ENCODE measurements at places on chromosomes 2 and 18.
A peak's percentile ranks its signal among the peaks of the same experiment; 100 is the strongest.

- no peak for DNase-seq
Observed at GRCh38 chr2:54724560-54725342, 1.3 kb downstream of the EML6 start.

DNA sequence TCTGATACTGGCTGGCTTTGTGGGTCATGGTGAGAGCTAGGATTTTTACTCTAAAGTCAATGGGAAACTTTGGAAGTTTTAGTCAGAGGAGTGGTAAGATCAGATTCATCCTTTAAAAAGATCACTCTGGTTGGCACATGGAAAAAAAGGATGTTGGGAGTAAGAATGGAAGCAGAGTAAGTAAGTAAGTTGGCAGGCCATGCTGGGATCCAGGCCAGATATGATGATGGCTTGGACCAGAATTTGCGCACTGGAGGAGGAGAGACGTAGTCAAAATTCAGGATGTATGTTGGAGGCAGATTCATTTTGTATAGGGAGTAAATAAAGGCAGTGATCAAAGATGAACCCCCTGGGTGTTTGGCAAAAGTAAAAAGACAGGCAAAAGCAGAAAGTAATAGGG is 283.3 kb upstream of the THSD7B start:
- DNase-seq = no peak

DNA sequence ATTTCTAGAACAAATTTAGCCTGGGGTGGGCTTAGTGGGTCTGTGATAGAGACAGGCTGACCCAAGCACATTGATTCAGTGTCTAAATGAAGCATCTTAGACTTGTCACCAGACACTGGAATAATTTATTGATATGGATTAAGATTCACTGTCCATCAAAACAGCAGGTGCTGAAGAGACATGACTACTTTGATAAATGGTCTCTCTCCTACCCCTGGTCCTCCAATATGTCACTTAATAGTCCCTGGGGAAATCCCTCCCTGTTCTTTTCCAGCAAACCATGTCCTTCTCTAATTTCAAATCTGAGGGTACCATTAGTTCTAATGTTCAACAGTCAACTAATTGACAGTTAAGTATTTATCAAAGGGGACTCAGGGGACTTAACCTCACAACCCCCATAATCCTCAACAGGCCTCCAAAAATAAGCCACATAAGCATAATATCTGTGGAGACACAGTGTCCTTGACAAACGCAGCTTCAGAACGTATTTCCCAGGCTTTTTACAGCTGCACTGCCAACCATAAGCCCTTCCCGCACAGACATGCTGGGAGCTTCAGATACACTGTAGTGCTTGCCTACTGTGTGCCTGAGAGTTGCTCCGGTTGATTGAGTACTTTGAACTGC is 391.0 kb downstream of the THSD7B start:
- DNase-seq = no peak

GRCh38 chr2:171160119-171160955 is at the start of gene TLK1:
Gene TLK1 (minus strand): TSS chr2:171160893. CDS start chr2:171160428, 465 bp downstream.
- peak; percentile 39 for DNase-seq

- no peak for DNase-seq
Observed at GRCh38 chr2:120683081-120683480, 52.6 kb upstream of the GLI2 start.

- DNase-seq = no peak
Observed at GRCh38 chr2:20617081-20617575, 33.8 kb downstream of the HS1BP3 start.

- no peak for DNase-seq
Observed at GRCh38 chr18:75742516-75742915, 315.0 kb upstream of the SMIM21 start.

GRCh38 chr2:8148260-8149006 is 533.4 kb upstream of the ID2 start:
- DNase-seq = no peak

DNA sequence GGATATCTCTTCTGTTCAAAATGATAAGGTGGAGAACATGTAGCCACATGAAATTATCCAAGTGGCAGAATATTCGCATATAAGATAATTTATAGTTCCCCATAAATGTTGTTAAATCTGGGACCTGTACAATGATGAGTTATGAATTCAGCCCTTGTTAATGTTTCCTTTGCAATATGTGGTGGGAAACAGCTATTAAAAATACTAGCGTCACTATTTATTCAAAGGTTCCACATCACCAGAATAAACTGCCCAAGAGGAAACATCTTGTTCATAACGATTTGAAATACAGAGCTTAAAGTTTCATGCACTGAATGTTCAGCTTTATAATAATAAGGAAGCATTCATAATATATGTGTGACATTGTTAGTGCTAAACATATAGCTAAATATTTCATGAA is 223.9 kb upstream of the TCF4 start:
- no peak for DNase-seq

GRCh38 chr2:187986390-187987105 is 305.1 kb upstream of the GULP1 start:
- DNase-seq = no peak

GRCh38 chr2:214904634-214905033 is 95.2 kb upstream of the BARD1 start:
- no peak for DNase-seq

GRCh38 chr2:85997017-85997970 is 108.4 kb downstream of the POLR1A start:
- peak; percentile 30 for DNase-seq

DNA sequence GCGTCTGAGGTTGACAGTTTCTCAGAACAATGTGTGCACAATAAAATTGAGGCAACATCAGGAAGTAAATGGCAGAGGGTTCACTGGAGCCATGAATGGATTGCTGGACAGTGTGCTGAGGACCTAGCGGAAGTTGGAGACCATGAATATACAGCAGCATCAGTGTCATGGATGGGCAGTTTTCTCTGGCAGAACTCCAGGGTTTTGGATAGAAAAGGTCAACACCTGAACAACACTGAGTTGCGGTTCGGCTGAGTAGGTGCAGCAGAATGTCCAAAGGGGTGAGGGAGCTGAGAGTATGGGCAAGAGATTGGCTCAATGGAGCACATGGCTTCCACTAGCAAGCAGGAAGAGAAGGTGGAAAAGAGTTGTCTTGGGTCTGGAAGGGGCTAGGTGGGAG is 73.7 kb downstream of the DNER start:
- DNase-seq = no peak

DNA sequence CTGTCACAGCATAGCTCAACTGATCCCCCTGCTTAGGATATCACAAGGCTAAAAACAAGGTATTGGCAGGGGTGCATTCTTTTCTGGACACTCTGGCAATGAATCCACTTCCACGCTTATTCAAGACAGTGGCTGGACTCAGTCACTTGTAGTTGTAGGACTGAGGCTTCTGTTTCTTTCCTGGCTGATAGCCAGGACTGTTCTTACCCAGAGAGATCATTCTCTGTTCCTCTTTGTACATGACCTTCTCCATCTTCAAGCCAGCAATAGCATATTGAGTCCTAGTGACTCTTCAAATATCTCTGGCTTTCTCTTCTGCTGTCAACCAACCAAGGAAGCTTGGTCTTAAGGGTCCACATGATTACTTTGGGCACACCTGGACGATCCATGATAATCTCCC is 241.3 kb downstream of the RBM43 start:
- DNase-seq = no peak

- no peak for DNase-seq
Observed at GRCh38 chr18:5439986-5440696, 103.7 kb downstream of the EPB41L3 start.

DNA sequence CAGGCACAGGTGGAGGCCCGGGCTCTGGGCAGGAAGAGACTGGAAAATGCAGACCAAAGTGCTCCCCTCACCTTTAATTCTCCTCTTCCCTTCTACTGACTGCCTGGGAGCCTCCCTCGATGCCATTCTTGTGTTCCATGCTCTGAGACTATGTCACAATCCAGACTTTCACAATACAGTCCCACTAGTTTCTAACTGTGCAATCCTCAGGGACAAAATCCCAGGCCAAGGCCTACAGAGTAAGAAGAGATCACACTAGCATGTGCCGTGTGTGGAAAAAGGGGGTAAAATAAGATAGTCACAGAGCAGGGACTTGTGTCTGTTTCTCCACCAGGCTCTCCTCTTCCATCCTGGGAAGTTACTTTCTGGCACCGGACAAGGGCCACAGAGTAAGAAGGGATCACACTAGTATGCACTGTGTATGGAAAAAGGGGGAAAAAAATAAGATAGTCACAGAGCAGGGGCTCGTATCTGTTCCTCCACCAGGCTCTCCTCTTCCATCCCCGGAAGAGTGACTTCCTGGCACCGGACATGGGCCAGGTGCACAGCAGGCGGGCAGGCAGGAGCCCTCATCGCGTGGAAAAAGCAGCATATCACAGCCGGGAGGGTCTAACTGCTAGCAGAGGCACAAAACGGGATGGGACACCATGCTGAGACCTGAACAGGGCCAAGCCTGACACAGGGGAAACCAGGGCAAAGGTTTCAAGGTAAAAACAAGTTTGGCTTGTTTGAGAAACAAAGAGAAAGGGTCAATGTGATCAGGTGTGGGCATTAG is 9.6 kb downstream of the CYB5A start:
- DNase-seq = no peak

- no peak for DNase-seq
Observed at GRCh38 chr2:66575625-66576310, 140.8 kb downstream of the MEIS1 start.

- no peak for DNase-seq
Observed at GRCh38 chr2:196435189-196435588, 204.3 kb upstream of the CCDC150 start.

DNA sequence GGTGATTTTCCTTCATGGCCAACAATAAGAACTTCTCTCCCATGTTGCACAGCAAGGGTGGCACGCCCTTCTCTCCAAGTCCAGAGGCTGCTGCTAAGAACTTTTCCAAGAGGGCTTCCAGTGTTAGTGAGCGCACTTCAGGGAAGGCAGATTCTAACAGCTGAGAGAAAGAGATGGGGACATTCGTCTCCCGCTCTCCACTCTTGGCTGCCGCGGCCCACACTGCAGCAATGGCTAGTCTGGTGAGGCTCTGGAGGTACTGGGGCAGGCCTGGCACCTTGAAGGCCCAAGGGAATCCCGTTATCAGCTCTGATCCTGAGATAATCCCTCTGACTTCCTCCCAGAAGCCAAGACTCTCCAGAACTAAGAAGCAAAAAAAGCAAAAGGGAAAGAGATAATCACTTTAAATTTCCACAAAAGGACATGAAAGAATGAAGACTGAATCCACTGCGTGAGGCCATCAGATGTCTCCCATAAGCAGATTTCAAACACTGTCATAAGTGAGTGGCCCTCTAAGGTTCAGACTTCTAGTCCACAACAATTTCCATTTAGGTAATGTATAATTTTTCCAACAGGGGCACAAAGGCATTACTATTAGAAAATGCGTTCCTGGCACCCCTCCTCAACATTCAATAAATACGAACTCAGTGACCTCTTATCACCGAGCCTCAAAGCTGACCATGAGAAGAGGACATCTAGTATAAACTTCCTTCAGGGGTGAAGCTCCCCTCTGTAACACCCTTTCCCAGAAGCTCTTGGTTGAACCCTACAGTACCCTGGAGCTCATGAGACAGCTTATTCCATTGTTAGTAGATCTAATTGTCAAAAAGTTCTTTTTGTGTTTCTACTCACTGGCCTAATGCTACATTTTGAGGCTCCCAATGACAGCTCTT is 66.7 kb upstream of the ZFP36L2 start:
- no peak for DNase-seq

- peak; percentile 77 for DNase-seq
Observed at GRCh38 chr2:218292048-218293014, at the start of gene TMBIM1. Gene TMBIM1 (minus strand): TSS chr2:218292503. CDS start chr2:218282141, 10,362 bp downstream.

GRCh38 chr2:239377591-239377990 is 23.2 kb downstream of the HDAC4 start:
- no peak for DNase-seq

GRCh38 chr2:134199123-134199522 is 54.7 kb upstream of the MGAT5 start:
- no peak for DNase-seq

DNA sequence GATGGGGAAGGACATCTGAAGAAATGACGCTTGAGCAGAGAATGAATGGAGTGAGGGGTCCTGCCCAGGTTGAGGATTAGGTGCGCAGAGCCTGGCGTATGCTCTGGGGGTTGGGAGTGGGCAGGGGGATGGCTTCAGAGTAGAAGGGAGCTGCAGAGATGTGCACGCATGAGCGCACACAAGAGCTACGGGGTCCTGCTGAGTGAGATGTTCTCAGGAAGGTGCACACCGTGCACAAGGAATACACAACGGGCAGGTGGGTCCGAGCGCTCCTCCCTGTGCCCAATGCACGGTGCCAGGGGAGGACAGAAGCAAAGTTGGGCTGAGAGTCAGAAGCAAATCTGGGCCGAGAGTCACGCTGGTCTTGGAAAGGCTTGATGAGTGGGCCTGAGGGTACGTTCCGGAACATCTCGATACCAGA is 25.5 kb downstream of the TWIST2 start:
- no peak for DNase-seq

GRCh38 chr18:58335821-58336220 is 291.8 kb downstream of the NEDD4L start:
- no peak for DNase-seq

GRCh38 chr2:46148369-46148736 is 148.9 kb upstream of the EPAS1 start:
- DNase-seq = no peak

- DNase-seq = no peak
Observed at GRCh38 chr2:185475914-185476313, 262.7 kb upstream of the FSIP2 start.

DNA sequence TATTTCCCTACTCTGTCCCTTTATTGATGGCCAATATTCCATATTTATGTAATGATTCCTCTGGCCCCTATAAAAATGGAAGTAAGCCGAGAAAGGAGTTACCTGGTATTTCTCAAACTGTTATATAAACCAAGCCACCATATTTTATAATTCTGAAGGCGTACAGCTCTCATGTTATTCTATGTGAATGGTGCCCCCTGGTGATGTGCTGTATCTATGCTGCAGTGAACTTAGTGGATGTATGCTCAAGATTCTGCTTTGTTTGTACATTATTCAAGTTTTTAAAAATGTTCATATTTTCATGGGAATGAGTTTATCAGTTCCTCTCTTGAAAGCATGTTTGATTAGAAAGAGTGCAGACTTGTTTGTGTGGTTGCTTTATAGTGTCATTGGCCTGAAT is 194.5 kb upstream of the LRRTM1 start:
- DNase-seq = peak; percentile 19
